Nasal cavity respiratory epithelium epithelial cell of viscerocranial mucosa (primary cell): ENCODE measurements at places on chromosomes 3 and 15. TPM values are rescaled to one million over a fixed set of nuclear protein-coding genes. Genes with fewer than 3 reads are reported as not detected.

NSUN3 gene
- total RNA-seq = 8.2 and 12.7 TPM in 2 replicates

DNAH12 gene
- total RNA-seq = under 0.01 and 0.21 TPM in 2 replicates

AADACL2 gene
- total RNA-seq = not detected in 2 replicates

STAC gene
- 1.7 and 1.9 TPM in 2 replicates for total RNA-seq
